Activated CD4-positive, alpha-beta T cell treated with anti-CD3 and anti-CD28 coated beads, Interleukin-2, Interleukin-4, amounts not matched to agents 100 ng/mL and 50 ng/mL, durations not matched to agents 16 hours and 8 hours (primary cell): ENCODE measurements at places on chromosomes 16 and 17.

- no peak for DNase-seq
These were observed 468.1 kb downstream of the SOX9 start for GRCh38 chr17:72588961-72589360.

- no peak for DNase-seq
These were observed 114.7 kb downstream of the C16orf78 start for GRCh38 chr16:49488336-49488735.

DNA sequence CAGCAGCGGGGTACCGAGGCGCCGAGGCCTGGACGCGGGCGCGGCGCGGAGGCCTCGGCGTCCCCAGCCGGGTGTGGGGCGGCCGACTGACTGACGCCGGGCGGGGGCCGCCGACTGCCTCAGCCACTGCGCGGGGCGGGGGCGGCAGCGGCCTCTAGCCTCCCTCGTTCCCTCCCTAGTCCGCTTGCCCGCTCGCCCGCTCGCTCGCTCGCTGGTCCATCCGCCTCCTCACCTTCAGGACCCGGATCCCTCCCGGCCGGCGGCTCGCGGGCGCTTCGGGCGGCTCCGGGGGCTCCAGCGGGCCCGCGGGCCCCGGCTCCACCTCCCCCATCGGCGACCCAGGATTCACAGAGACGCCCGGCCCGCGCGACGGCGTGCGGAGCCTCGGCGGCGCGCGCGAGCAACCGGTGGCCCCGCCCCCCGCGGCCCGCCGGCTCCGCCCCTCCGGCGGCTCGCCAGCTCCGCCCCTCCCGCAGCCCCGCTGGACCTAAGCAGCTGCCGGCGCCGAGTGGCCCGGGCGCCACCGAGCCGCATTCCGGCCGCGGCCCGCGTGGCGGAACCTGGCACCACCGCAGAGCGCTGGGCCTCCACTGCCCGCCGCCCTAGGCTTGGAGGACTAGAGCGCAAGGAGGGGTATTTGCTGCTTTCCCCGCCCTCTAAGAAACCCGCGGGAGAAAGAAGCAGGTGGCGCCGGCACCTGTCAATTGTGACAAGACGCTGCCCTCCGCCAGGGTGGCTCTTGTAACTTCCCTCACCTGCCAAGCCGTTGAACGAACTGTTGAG lies 773 bp downstream of the PHLPP2 start:
- DNase-seq: peak; percentile 72

DNA sequence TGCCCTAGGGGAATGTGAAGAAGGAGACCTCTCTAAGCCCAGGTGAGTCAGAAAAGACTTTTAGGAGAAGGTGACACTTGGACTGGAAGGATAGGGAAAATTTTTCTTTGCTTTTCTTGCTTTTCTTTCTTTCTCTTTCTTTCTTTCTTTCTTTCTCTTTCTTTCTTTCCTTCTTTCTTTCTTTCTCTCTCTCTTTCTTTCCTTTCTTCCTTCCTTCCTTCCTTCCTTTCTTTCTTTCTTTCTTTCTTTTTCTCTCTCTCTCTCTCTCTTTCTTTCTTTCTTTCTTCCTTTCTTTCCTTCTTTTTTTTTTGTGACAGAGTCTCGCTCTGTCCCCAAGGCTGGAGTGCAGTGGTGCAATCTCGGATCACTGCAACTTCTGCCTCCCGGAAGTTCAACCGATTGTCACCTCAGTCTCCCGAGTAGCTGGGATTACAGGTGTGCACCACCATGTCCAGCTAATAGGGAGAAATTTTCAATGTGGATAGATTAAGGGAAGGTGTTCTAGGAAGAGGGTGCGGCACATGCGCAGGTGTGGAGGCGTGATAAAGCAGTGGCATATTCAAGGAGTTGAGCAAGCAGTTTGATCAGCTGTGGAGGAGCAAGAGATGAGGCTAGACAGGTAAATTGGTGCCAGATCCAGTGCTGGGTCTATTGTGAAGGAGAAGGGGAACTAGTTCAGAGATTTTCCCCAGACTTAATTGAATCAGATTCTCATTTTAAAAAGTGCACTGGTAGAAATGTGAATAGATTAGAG lies 40.4 kb downstream of the MMD start:
- DNase-seq: no peak

DNA sequence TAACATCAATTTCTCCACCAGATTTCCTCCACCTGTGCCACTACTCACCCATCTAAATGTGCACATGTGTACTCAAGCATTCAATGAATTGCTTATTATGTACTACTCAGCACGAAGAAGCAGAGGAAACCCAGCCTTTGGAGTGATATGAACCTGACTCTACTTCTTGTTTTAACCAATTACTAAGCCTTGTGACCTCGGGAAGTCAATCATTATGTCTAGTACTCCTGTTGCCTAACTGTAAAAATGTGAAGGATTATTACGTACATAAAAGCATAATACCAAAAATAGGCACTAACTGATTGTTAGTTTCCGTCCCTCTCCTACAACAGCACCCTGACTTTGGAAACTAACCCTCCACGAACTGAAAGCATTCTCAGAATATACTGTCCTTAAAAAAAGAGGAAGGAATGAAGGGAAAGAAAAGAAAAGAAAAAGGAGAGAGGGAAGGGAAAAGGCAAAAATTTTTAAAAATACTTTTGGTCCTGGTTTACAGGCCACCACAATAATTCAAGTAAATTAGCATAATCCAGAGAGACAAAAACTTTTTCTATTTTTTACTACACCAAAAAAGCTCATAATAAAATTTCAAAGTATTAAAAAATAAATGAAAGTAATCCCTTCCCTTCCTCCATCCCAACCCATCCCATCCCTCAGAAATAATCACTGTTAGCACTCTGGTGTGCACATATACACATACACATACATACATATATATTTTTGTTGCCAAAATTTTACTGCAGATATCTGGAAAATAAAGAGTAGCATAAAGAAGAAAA lies 53.6 kb downstream of the KANSL1 start:
- DNase-seq: no peak

DNA sequence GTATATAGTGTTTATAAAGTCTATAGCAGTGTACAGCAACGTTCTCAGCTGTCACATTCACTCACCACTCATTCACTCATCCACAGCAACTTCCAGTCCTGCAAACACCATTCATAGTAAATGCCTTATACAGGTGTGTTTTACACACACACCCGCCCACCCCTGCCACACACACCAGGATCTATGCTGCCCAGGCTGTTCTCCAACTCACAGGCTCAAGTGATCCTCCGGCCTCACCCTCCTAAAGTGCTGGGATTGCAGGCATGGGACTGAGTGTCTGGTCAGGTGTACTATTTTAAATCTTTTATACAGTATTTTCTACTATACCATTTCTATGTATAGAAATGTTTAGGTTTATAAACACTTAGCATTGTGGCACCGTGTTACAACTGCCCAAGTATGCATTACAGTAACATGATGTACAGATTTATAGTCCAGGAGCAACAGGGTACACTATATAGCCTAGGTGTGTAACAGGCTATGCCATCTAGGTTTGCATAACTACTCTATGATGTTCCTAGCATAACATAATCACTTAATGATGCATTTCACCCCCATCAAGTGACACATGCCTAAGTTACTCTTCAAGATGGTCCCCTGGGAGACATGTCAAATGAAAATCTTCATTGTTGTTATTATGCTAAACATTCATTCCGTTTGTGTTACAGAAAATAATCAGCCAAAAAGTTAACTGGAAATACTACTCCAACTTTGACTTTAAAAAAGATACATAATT lies 42.5 kb downstream of the CREBBP start:
- DNase-seq: no peak

- no peak for DNase-seq
These were observed 239.4 kb upstream of the TBX2 start for GRCh38 chr17:61160204-61160603.

DNA sequence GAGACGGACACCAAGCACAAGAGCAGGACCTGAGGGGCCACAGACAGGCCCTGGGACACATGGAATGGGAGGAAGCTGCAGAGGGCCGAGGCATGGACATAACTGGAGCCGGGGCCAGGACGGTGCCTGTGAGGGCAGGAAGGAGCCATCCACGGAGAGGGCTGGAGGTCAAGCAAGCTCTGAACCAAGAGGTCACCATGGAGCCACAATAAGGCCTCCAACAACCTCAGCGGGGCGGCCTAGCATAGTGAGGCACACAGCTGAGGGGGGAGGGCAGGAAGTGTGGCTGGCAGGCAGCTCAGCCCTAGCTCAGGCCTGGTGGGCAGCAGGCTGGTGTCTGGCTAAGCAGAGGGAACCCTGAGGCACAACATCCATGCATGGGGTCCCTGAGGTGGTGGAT lies 4.4 kb downstream of the MCRIP1 start:
- no peak for DNase-seq

DNA sequence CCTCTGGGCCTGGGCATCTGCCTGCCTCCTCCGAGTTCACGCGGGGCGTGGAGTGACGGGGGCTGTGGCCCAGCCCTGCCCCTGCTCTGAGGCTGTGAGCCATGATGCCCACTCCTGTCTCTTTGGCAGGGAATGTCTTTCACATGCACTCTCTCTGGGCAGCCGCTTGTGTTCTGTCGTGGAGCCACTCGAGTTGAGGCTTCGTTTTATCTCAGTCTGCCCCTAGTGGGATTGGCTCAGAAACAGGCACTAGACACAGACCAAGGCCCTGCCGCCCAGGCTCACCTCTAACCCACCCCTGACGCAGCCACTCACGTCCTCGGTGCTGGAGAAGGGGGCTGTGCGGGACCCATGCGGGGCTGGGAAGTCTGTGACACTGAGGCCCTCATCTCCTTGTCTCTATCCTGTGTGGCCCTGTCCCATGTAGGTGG lies 67.5 kb upstream of the KCTD5 start:
- DNase-seq: no peak

DNA sequence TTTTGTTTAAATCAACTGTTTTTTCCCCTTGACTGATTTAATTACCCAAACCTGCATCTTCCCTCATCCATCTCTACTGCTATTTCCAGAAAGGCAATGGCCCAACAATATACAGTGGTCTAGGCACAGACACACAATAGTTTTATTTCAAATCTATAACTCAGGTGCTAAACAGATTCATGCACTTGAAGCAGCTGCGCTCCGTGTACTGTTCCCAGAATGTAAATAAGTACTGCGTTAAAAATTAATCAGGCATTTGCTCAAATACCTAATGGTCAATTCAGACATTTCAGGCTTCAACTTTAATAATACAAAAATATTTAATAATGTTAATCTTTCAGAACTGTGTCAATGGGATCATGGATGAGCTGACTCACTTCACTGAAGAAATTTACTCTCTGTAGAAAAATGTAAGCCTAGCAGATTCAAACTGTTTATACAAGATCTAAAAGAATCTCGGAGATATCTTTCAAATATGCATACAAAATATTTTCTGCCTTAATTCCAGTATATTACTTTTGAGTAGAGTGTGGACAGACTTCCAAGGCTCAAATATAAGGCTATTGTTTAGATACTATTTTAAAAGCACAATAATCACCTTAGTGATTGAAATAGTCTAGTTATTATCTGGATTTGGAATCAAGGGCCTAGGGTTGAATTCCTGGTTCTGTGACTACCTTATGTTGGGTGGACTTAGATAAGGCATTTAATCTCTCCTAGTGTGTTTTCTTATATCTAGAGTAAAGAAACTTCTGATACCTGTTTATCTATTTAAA lies 97.4 kb upstream of the PSMD7 start:
- DNase-seq: no peak

GRCh38 chr17:82367724-82368524 lies 3.6 kb upstream of the UTS2R start:
- DNase-seq: no peak

DNA sequence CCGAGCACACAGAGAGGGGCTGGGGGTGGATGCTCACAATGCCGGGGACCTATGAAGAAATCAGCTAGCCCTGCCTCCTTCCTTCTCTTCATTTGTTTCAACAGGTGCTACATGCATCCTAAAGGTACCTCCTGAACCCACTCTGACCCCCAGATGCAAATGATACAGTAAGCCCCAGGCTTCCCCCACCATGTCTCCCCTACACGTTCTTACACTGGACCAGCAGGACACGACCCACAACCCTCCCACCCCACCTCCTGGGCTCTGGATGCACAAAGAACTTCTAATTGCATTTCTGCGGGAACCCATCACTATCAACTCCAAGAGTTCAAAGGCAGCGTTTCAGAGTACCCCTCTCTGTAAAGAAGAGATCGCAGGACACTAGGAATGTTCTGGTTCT lies 2.1 kb downstream of the XYLT1 start:
- DNase-seq: no peak

DNA sequence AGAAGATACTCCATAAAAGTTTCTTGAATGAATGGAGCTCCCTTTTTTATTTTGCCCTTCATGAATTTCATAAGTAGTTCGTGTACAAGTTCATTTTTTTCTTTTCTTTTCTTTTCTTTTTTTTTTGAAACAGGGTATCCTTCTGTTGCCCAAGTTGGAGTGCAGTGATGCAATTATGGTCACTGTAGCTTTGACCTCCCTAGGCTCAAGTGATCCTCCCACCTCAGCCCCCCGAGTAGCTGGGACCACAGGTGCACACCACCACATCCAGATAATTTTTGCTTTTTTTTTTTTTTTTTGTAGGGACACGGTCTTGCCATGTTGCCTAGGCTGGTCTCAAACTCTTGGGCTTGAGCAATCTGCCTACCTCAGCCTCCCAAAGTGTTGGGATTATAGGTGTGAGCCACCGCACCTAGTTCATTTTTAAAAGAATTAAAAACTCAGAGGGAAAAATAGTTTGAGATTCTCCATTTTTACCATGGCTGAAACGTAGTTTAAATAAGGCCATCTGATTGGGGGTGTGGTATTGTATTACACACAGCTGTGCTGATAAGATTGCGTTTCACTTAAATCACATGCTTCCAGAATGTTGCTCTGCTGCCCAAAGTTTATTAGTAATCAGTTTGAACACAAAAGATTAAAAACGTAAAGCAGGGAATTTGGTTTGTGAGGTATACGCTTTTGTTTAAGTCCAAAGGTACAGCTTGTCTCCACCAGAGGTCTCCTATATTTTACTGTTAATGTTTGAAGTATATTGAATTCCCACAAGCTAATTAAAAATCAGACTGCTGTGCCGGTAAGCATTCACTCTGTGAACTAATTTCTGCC lies 154.1 kb downstream of the SOCS1 start:
- DNase-seq: no peak

DNA sequence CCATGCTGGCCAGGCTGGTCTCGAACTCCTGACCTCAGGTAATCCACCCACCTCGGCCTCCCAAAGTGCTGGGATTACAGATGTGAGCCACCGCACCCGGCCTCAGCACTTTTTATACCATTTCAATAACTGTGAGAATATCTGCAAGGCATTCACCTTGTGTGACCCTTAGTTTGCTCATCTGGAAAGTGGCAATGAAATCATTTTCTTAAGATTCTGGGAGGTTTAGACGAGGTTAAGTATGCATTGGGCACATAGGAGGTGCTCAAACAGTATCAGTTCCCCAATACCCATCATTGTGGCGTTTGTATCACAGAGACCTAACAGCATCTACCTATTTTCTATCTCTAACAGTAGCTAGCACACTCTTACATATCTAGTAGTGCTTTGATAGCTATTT lies 481.9 kb upstream of the ERCC4 start:
- DNase-seq: no peak

- no peak for DNase-seq
These were observed 357.3 kb upstream of the XYLT1 start for GRCh38 chr16:17828012-17828411.
